ENCODE measurements at places on chromosomes 2 and 18. TPM values are rescaled to one million over a fixed set of nuclear protein-coding genes. Genes with fewer than 3 reads are reported as not detected.

GRCh38 chr18:21943456-21943855 lies 202.9 kb downstream of the MIB1 start:
- no peaks in the 10 kb centered on the region for H3K4me1 ChIP-seq
- no peak overlapping the region for H3K4me3 ChIP-seq
- no peaks in the 10 kb centered on the region for H3K27me3 ChIP-seq
- no peaks in the 10 kb centered on the region for H3K36me3 ChIP-seq
- no peak overlapping the region for H3K27ac ChIP-seq

DNA sequence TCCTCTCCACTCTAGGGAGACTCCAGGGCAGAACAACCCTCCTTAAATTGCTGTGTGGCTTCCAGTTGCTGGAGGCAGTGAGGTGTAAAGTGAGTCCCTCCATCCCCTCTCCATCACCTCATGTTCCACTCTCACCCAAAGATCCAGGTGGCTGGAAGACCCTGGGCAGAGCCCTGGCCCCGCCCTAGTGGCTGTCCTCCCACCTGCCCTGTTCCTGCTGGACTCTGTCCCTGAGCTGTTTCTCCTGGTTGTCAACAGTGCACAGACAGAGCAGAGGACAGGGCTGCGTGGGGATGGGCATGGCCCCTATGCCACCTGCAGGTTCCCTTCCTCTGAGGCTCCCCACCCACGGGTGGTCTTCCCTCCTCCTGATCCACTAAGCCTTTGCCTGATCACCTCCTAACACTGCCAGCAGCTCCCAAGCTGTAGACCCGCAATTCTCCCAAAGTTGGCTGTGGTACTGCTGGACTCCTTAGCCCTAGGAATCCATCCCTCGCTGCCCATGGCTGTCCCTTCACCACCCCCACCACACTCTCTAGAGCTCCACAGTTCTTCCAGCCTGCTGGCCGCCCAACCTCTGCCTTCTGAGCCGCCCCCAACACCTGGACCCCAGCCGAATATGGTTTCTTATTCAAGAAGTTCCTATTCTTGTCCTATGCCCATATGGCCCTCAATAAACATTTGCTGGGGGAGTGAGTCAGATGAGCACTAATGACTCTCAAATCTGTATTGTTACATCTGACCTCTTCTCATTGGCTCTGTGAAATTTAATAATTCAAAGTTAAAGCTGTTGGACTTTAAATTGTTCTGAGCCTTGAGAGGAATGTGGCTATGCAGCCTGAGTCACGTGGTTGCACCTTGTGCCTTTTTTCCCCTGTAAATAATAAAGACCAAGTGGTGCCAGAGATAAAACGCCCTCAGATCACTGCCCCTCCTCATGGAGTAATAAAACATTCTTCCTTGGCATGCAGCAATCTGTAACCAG lies 260.0 kb upstream of the HS6ST1 start:
- no peaks in the 10 kb centered on the region for H3K36me3 ChIP-seq
- no peak overlapping the region for H3K4me3 ChIP-seq
- H3K27ac ChIP-seq = no peak overlapping the region
- H3K4me1 ChIP-seq = no peaks in the 10 kb centered on the region
- DNase-seq = no peak

DNA sequence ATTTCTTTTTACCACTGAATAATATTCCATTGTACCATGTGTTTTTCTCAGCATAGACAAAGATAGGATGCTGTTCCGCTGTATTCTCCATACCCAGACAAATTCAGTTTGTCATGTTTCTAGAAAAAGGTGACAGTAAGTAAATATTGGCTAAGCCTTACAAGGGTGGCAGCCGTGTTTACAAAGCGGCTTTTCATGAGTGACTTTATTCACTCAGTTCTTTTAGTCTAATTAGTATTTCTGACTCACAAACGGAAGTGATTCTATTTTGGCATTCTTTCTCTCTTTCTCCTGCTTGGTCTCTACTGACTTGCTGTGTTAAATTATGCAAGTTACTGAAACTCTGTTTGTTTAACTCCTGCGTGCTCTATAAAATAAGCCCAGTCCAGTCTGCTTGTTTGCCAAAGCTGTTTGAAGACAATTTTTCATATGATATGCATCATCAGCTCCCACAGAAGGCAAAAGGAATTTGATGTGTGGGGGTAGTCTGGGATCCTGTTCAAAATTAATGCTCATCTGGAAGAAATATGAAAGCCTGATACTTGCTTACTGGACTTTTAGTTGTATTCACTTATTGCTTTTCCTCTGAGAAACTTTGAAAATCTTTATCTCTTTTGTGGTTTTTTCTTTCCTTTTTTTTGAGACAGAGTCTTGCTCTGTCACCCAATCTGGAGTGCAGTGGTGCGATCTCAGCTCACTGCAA lies 2.3 kb upstream of the PLEKHH2 start:
- H3K4me3 ChIP-seq = no peak overlapping the region
- DNase-seq = no peak
- H3K27ac ChIP-seq = no peak overlapping the region
- H3K27me3 ChIP-seq = peaks cover 55% of the 10 kb centered on the region
- H3K4me1 ChIP-seq = peaks cover 6% of the 10 kb centered on the region

Gene AKAIN1
- not detected for total RNA-seq

DNA sequence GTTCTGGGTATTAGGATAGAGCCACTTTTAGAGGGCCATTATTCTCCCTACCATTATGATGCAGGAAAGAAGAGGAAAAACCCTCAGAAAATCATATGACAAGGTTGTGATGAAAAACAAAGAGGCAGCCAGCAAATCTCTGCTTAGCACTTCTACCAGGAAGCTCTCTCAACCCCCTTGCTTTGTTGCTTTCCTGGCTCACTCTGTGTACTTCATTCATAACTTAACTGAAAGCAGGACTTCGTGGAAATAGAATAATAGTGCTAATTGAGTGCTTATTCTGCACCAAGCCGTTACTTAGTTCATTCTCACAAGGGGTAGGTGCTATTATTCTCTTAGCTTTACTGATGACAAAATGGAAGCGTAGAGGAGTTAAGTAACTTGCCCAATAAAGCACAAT lies 354.1 kb downstream of the HRH4 start:
- no peaks in the 10 kb centered on the region for H3K27me3 ChIP-seq
- no peak overlapping the region for H3K4me3 ChIP-seq
- H3K4me1 ChIP-seq = no peaks in the 10 kb centered on the region
- no peaks in the 10 kb centered on the region for H3K36me3 ChIP-seq
